ENCODE measurements at places on chromosomes 4 and X. TPM values are rescaled to one million over a fixed set of nuclear protein-coding genes. Genes with fewer than 3 reads are reported as not detected.

GRCh38 chr4:6802626-6803025 is 20.1 kb downstream of the KIAA0232 start:
- no peak for DNase-seq

- no peak for DNase-seq
Observed at GRCh38 chr4:147039976-147040575, 94.4 kb upstream of the TTC29 start.

DNA sequence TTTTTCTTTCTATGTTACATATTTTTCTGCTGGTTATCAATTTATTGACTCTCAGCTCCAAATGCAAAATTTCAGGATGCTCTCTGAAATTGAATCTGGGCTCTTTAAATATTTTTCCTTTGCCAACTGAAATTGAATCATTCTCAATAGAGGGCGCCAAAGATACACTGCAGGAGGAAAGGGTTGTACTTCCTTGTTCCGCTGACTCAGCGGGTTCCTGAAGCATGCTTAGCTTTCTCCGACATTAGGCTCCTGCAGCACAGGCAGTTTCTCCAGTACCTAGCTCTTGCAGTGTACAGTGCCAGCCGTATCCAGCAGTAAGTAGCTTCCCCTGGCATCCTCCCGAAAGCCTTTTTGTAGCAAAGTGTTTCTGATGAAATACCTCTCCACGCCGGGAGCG is 28.8 kb upstream of the CFAP47 start:
- DNase-seq: no peak

- no peak for DNase-seq
Observed at GRCh38 chr4:177308847-177309521, 690 bp upstream of the NEIL3 start.

Gene COL4A5
- total RNA-seq: 48.0 TPM

GRCh38 chr4:145878501-145879435 is 59.9 kb downstream of the ZNF827 start:
- DNase-seq: no peak

Gene RGN
- 10.3 TPM for total RNA-seq

Gene CFI
- 33.7 TPM for total RNA-seq

Measured in aorta (tissue), 5 donors.